ENCODE measurements at places on chromosomes 1 and 21.
A peak's percentile ranks its signal among the peaks of the same experiment; 100 is the strongest.

DNA sequence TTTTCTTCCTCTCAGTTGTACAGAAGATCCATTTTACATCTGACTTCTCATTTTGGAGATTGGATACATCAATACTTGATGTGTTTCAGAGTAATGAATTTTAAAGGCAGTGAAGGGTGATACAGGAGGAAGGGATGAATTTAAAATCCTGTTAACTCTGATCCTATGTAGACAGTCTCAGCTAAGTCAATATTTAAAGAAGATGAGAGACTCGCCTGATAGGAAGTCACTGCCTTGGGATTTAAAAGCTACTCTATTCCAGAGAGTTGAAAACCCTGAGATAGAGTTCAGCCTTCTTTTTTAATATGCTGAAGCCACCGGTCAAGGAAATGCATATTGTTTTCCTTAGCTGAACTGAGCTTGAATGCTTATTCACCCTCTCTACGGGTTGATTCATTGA lies 42.7 kb downstream of the HUNK start:
- DNase-seq, result no peak
- H3K4me3 ChIP-seq, result no peak overlapping the region
- H3K4me1 ChIP-seq, result no peaks in the 10 kb centered on the region
- no peak overlapping the region for H3K27ac ChIP-seq
- H3K27me3 ChIP-seq, result no peaks in the 10 kb centered on the region
- H3K36me3 ChIP-seq, result no peaks in the 10 kb centered on the region

DNA sequence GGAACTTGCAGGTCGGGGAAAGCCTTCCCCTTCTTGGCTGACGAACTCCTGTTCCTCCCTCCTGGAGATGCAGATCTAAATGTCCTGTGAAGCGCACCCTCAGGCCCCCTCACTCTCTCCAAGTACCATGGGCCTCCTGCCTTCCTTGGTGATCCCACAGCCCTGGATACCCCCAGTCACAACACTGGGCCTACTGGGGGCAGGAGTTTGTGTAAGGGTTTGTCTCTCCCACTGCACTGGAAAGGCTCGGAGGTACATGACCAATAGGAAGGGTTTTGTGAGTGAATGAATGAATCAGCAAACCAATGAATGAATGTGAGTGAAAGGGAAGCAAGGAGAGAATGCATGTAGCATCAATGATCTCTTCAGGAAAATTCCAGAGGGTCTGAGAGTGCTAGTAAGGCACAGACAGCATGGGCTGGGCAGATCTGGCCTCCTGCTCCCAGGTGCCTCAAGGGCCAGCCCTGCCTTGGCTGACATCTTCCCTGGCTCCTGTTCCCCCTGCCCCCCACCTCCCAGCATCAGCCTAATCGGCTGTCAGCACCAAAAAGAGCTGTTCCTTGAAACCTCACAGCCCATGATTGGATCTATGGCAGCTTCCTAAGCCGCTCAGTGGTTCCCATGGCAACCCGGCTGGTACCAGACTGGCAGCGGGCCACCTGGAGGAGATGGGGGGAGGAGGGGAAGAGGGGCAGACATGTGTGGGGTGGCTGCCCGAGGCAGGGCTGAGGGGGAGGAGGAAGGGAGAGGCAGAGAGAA lies 95.8 kb downstream of the VWA5B1 start:
- no peak overlapping the region for H3K27ac ChIP-seq
- peaks cover 10% of the 10 kb centered on the region for H3K27me3 ChIP-seq
- no peak for DNase-seq

GRCh38 chr1:165490175-165490574 lies 45.2 kb upstream of the RXRG start:
- no peaks in the 10 kb centered on the region for H3K27me3 ChIP-seq
- H3K4me3 ChIP-seq, result no peak overlapping the region
- no peaks in the 10 kb centered on the region for H3K36me3 ChIP-seq
- no peaks in the 10 kb centered on the region for H3K4me1 ChIP-seq

DNA sequence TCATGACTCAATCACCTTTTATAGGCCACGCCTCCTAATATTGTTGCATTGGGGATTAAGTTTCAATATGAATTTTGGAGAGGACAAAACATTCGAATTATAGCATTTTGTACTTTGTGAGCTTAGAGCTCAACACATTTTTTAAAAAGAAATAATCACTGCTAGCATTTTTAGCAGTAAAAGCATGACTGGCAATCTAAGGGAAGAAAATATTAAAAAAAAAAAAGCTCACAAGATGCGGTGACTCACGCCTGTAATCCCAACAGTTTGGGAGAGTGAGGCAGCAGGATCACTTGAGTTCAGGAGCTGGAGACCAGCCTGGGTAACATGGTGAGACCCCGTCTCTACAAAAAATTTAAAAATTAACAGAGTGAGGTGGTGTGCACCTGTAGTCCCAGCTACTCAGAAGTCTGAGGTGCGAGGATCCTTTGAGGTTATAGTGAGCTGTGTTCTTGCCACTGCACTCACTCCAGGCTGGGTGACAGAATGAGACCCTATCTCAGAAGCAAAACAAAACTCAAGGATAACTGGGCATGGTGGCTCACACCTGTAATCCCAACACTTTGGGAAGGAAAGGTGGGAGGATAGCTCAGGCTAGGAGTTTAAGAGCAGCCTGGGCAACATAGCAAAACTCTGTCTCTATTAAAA lies 28.8 kb upstream of the DIPK1A start:
- peak; percentile 50 for DNase-seq
- H3K36me3 ChIP-seq, result no peaks in the 10 kb centered on the region
- H3K4me3 ChIP-seq, result no peak overlapping the region
- H3K4me1 ChIP-seq, result no peaks in the 10 kb centered on the region
- no peaks in the 10 kb centered on the region for H3K27me3 ChIP-seq
- H3K27ac ChIP-seq, result no peak overlapping the region

DNA sequence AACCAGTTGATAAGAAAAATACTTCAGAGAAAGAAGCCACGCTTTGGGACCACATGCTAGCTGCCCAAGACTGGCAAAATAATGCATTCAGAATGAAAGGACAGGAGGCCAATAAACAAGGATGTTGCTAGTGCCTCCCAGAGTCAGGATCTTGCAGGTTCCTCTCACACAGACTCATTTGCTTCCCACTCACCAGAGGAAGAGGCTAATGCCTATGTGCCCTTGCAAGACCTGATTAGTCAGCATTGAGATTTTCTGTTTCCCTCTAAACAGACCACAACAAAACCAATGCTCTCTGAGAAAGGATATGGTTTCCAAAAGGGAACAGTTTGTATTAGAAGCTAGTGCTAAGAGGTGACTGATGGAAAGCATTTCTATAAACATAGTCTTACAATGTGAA lies 85.7 kb downstream of the NRDC start:
- DNase-seq, result no peak
- no peaks in the 10 kb centered on the region for H3K4me1 ChIP-seq
- H3K4me3 ChIP-seq, result no peak overlapping the region
- peaks cover 97% of the 10 kb centered on the region for H3K36me3 ChIP-seq

DNA sequence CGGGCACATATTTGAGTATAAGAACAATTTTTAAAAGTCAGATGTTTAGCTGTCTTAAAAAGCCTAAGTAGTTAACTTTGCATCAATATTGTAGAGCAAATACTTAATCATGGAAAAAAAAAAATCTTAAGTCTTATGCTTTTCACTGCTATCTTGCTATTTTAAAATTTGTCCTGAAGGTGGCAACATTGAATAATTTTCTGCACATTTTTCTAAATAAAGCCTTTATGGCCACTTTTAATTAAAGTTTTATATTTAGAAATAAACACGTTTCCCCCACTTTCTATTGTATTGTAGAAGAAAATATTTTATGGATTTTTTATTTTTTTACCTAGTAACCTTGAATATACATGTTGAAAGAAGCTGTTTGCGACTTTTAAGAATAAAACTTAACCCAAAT lies 198.8 kb downstream of the AMY1C start:
- no peak overlapping the region for H3K4me3 ChIP-seq
- H3K36me3 ChIP-seq, result no peaks in the 10 kb centered on the region
- DNase-seq, result no peak
- no peaks in the 10 kb centered on the region for H3K27me3 ChIP-seq
- H3K27ac ChIP-seq, result no peak overlapping the region
- no peaks in the 10 kb centered on the region for H3K4me1 ChIP-seq

Data from esophagus muscularis mucosa (tissue), 4 donors.